ENCODE measurements at places on chromosomes 12 and 14.

DNA sequence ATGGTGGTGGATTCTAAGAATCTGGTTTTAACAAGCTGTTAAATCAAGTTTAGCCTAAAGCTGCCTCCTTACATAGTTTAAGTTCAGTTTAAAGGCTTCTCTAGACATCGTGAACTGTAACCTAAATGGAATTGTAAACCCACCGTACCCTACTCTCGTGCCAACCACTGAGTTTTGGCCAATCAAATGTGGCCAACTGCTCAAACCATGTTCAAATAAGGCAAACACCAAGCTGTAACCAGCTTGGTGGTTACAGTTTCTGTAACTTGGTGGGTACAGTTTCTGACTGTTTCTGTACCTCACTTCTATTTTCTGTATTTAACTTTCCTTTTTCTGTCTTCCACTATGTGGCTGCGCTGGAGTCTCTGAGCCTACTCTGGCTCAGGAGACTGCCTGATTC is 131.9 kb upstream of the DDHD1 start:
- no peak for DNase-seq

- DNase-seq = no peak
Observed at GRCh38 chr14:23646648-23647549, 10.7 kb downstream of the DHRS2 start.

- DNase-seq = no peak
Observed at GRCh38 chr12:89328151-89329030, 23.9 kb downstream of the DUSP6 start.

DNA sequence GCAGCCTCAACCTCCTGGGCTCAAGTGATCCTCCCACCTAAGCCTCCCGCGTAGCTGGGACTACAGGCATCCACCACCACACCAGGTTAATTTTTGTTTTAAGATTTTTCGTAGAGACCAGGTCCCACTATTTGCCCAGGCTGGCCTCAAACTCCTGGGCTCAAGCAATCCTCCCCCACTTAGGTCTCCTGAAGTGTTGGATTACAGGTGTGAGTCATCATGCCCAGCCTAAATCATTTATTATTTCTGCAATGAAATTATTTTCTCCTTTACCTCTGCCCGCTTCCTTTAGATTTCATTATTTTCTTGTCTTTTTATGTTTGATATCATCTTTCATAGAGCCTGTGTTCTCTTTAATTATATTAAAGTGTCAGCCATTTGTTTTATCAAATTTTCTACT is 165.2 kb upstream of the OTX2 start:
- no peak for DNase-seq

DNA sequence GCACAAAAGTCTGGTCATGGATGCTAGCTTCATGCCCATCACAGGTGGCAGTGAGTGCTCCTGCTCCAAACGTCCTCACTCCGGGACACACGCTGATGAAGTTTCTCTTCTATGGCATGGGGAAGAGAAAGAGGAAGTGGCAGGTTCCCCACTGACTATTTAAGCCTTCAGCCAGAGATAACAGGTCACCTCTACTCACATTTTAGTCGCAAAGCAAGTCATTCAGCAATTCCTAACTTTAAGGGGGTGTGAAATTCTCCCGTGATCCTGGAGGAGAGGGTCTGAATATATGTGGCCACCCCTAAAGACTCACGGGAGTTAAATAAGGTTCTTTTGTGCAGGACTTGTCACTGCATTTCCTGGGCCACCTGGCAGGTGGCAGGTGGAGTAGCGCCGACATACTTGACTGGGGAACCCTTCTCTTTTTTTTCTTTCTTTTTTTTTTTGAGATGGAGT is 18.8 kb upstream of the RCOR1 start:
- no peak for DNase-seq

DNA sequence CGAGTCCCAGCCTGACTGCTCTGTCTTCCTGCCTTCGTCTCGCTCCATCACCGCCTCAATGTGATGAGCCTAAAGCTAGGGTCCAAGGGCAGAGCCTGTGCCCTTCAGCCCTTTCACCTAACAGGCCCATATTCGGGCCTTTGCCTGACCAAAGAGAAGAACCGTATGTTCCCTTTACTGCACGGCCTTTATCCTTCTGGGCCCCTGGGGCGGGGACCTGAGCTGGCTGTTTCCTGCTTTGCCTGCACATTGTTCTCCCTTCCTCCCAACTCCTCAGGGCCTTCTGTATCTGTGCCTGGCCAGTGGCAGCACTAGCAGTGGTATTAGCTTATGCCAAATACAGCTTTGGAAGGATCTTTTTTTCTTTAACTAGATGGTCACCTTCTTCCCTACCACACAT is 8.5 kb upstream of the MYL6B start:
- DNase-seq = no peak
